ENCODE measurements at places on chromosomes 16 and 17. TPM values are rescaled to one million over a fixed set of nuclear protein-coding genes. Genes with fewer than 3 reads are reported as not detected.

Gene HBM
- not detected for total RNA-seq

Gene PIK3R5
- 1.7 TPM for total RNA-seq

GRCh38 chr17:8133399-8133798, 9.5 kb upstream of the HES7 start:
- DNase-seq, result no peak

- no peak for DNase-seq
Measured at GRCh38 chr17:49603720-49604119, 28.0 kb downstream of the NXPH3 start.

GRCh38 chr17:31621566-31621965, 230.1 kb downstream of the RAB11FIP4 start:
- no peak for DNase-seq

DNA sequence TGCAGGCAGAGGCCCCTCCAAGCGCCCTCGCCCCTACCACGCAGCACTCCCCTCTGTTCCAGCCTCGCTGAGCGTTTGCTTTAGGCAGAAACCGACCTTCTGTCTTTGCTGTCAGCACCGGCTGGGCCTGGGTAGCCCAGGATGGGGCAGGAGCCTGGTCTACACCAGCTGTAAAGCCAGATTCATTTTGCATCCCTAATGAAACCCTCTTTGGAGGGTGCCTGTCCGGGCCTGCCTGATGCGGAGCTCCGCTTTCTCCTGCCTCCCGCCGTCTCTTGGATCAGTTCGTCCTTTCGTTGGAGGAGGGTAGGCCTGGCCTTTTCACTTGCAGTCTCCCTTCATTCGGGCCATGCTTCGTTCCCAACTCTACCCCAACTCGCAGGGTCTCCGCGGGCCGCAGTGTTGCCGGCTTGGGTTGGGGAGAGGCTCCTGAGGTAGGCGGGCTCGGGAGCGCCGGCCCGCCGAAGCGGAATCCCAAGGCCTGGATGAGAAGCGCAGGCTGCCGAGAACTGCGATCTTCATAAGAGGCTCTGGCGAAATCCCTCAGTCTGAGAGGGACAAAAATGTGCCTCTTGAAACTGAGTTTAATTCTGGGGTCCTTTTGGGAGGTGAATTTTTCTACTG, 4.8 kb upstream of the HOXB8 start:
- no peak for DNase-seq

GRCh38 chr17:39662551-39663339, 2.4 kb upstream of the TCAP start:
- DNase-seq, result no peak

DNA sequence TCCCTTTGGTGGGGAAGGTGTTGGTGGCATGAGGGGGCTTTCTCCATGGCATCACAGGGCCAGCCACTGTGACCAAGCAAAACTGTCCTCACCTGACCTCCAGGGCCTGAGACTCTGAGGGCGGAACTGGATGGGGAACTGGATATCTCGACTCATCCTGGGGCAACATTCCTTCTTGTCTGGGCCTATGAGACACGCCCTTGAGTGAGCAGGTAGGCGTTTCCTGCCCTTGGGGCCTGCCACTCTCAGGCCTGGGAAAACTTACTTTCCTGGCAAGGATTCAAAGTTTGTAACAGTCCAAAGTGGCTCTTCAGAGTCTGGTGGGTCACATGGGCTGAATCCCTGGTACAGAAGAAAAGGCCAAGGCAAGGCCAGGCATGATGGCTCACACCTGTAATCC, 9.6 kb downstream of the MT1X start:
- peak; percentile 69 for DNase-seq
